Esophagus squamous epithelium (tissue), 5 donors: ENCODE measurements at places on chromosomes 6 and 20. TPM values are rescaled to one million over a fixed set of nuclear protein-coding genes. Genes with fewer than 3 reads are reported as not detected.

The MED20 gene
- 14.7 TPM for total RNA-seq

The SLC44A4 gene
- 3.6 TPM for total RNA-seq

The HLA-DMA gene
- 19.5 TPM for total RNA-seq

The PLAGL2 gene
- 14.0 TPM for total RNA-seq

The TPBG gene
- 37.4 TPM for total RNA-seq

The CAP2 gene
- total RNA-seq, result 2.0 TPM

The MGME1 gene
- 18.9 TPM for total RNA-seq

DNA sequence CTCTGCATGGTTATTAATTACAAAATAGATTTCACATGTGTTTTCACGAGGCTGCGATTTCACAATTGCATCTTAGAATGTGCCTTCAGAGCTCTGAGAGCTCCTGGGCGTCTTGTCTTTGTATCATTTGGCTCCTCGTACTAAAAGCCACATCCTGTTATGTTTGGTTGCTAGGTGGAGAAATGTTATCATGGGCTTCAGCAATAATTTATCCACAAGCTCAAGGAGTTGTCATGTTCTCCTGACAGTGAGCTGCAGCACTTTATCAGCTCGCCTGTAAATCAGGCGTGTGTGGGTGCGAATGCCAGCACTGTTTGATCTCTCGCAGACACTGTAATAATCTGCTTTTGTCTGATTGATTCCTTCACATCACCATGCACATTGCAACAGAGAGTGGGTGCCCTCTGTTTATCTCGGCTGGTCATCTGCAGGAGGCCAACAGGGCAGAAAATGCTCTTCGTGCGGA is 218.6 kb upstream of the ZFP64 start:
- H3K36me3 ChIP-seq, result no peaks in the 10 kb centered on the region
- H3K4me1 ChIP-seq, result peaks cover 7% of the 10 kb centered on the region
- DNase-seq, result no peak
- no peaks in the 10 kb centered on the region for H3K27me3 ChIP-seq

GRCh38 chr20:5045906-5046305 is 44.6 kb upstream of the SLC23A2 start:
- no peaks in the 10 kb centered on the region for H3K4me1 ChIP-seq
- H3K27me3 ChIP-seq, result no peaks in the 10 kb centered on the region
- H3K27ac ChIP-seq, result no peak overlapping the region
- DNase-seq, result no peak

GRCh38 chr6:30824698-30825097 is 59.6 kb upstream of the DDR1 start:
- H3K27ac ChIP-seq, result no peak overlapping the region
- peaks cover 49% of the 10 kb centered on the region for H3K4me1 ChIP-seq
- no peaks in the 10 kb centered on the region for H3K36me3 ChIP-seq
- no peaks in the 10 kb centered on the region for H3K27me3 ChIP-seq

DNA sequence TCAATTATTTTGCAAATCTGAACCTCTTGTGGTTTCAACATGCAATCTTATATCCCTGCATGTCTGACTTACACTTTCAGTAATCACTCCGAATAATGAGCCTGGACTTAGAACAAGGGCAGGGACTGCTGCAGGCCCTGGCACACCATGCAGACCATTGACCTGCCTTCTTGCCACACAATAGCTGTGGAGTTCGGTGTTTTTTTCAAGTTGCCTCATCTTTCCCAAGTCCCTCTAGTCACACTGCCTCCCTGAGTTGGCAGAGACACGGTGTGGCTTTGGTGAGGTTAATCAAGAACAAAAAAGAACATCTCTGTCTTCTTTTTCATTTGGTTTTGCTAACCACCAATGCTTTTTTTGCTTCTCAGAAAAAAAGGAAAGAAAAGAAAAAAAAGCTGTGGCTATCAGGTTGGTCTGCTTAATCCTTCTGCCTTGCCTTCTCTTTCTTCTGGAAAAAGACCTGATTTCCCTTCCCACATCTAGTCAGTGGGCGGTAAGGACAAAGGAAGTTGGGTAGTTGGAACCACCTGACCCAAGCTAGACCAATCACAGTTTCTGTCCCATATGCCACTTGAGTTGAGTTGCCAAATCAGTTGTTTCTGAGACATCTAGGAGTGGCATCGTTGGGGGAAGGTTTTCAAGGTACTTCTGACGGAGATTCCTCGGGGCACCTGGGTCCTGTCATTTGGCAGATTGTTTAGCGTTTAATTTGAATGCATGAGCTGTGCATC is 55.9 kb upstream of the TASP1 start:
- no peaks in the 10 kb centered on the region for H3K27me3 ChIP-seq
- H3K4me3 ChIP-seq, result no peak overlapping the region
- DNase-seq, result no peak
- H3K4me1 ChIP-seq, result peaks cover 5% of the 10 kb centered on the region
- no peak overlapping the region for H3K27ac ChIP-seq
- H3K36me3 ChIP-seq, result no peaks in the 10 kb centered on the region

DNA sequence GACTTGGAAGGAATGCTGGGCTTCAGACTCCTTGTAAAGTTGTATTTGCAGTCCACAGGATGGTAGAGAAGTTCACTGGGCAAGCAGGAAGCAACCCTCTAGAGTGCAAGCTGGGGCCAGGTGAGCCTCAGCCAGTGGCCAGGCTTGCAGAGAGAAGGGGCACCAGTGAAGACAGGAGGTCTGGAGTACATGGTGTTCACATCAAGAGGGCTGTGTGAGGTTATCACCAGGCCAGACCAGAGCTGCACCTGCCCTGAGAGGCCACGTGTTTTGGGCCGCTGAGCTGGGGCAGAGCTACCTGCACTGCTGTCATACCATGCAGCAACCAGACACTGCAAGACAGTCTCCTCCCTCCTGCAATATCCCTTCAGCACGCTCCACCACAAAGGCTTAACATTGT is 79.0 kb downstream of the SH3BGRL2 start:
- H3K4me3 ChIP-seq, result no peak overlapping the region
- H3K36me3 ChIP-seq, result no peaks in the 10 kb centered on the region
- no peak for DNase-seq
- no peaks in the 10 kb centered on the region for H3K27me3 ChIP-seq

GRCh38 chr20:23923891-23924435 is 44.4 kb upstream of the CST5 start:
- DNase-seq, result no peak
- H3K27ac ChIP-seq, result no peak overlapping the region
- no peak overlapping the region for H3K4me3 ChIP-seq

GRCh38 chr6:2102316-2102883 is 143.0 kb downstream of the GMDS start:
- no peak for DNase-seq
- no peaks in the 10 kb centered on the region for H3K27me3 ChIP-seq

DNA sequence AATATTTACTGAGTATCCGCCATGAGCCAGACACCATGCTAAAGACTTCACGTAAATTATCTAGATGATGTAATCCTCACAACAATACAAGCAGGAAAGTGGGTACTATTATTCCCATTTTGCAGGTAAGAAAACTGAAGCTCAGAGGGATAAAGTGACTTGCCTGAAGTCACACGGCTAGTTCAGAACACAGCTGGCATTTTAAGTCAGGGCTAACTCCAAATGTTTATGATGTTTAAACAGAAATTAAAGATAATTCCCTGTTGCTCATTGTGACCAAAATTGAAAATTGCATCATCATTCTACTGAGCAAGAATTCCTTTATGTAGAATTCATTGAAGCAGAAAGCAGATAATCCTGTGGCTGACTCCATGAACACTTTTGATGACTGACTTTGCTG is 71.3 kb upstream of the STXBP5 start:
- no peak overlapping the region for H3K4me3 ChIP-seq
- no peaks in the 10 kb centered on the region for H3K36me3 ChIP-seq
- no peaks in the 10 kb centered on the region for H3K27me3 ChIP-seq
- H3K4me1 ChIP-seq, result no peaks in the 10 kb centered on the region

GRCh38 chr6:84522135-84522549 is 242.3 kb downstream of the TBX18 start:
- no peaks in the 10 kb centered on the region for H3K36me3 ChIP-seq
- no peaks in the 10 kb centered on the region for H3K4me1 ChIP-seq
- DNase-seq, result no peak
- H3K4me3 ChIP-seq, result no peak overlapping the region
- H3K27me3 ChIP-seq, result no peaks in the 10 kb centered on the region
- H3K27ac ChIP-seq, result no peak overlapping the region

DNA sequence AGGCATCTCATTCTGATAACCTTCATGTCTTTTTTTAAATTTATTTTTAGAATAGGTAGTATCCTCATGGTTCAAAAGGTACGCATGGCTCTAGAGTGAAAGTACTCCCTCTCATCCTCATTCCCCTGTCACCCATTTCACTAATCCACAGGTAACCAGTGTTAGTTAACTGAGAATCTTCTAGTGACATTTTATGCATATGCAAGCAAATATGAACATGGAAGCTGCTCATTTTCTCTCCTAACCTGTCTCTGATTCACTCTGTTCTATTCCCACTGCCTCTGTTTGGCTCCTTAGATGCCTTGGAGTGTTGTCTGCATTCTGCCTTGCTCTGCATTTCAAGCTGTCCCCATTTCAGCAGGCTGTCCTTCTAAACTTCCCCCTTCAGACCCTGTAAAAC is 4.5 kb downstream of the NCOA7 start:
- no peak overlapping the region for H3K27ac ChIP-seq
- no peak overlapping the region for H3K4me3 ChIP-seq
- H3K27me3 ChIP-seq, result no peaks in the 10 kb centered on the region
- no peak for DNase-seq
- peaks cover 42% of the 10 kb centered on the region for H3K4me1 ChIP-seq
- no peaks in the 10 kb centered on the region for H3K36me3 ChIP-seq

DNA sequence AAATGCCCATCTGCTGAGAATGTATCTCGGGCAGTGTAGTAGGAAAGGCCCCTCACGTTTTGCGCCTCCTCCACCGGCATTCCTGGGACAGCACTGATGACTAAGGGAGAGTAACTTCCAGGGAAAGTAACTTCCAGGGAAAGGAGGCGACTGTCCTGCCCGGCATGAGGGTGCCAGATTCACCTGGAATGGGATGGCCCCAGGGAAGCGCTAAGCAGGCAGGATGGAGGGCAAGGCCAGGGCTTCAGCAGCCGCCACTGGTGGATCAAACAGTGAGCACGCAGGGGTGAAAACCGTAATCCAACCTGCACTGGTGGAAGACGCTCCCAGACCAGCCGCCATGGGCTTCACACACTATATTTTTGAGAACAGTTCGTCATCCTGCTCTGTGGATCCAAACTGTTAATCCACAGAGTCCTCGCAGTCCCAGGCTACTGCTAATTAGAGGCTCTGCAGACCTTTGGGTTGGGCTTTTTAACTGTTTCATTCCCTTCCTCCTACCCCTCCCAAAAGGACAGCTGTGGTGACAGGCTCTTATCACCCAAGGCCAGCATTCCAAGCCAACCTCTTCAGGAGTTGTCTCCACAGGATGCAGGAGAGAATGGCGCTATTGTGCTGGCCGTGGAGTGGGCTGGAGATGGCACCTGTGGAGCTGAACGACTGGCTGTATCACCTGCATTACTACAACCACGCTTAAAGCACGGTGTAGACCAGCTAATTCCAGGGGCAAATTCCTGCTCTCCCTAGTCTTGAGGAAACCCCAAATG is 178.9 kb downstream of the DLL1 start:
- no peaks in the 10 kb centered on the region for H3K27me3 ChIP-seq
- no peaks in the 10 kb centered on the region for H3K36me3 ChIP-seq
- no peak for DNase-seq
- no peaks in the 10 kb centered on the region for H3K4me1 ChIP-seq
